Hypothalamus (tissue), 51 donors: ENCODE measurements at places on chromosomes 16 and 17.

- DNase-seq, result no peak
Observed at GRCh38 chr17:10758062-10758461, 28.2 kb upstream of the TMEM220 start.

DNA sequence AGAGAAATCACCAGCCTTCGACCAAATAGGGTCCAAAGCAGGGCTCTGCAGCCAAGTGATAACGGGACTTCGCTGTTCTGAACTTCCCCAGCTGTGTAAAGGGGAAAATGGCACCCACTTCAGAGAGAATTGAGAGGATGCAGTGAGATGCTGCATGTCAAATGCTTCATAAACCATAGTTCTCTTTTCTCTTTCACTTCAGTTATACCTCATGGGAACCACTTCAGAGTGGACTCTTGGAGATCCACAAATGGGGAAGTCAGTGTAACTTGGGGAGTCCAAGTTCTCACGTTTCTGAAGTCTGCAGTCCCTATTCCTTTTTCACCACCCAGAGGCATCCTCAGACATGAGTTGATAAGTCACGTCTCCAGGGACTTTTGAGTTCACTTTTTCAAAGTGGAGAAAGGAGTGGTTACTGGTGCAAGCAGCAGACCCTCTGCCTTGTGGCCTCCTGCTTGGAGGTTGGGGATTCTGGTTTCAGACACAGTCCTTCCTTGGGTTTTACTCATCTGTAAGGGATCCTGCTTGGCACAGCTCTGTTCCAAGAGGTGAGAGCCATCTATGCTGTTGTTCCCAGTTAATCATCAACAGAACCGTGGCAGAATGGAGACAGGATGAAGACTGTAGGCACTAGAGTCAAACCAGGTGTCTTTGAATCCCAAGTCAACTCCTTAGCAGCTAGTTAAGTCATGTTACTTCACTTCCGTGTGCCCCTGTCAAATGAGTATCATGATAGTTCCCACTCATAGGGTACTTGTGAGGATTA, 123.4 kb upstream of the NOL11 start:
- no peak for DNase-seq

DNA sequence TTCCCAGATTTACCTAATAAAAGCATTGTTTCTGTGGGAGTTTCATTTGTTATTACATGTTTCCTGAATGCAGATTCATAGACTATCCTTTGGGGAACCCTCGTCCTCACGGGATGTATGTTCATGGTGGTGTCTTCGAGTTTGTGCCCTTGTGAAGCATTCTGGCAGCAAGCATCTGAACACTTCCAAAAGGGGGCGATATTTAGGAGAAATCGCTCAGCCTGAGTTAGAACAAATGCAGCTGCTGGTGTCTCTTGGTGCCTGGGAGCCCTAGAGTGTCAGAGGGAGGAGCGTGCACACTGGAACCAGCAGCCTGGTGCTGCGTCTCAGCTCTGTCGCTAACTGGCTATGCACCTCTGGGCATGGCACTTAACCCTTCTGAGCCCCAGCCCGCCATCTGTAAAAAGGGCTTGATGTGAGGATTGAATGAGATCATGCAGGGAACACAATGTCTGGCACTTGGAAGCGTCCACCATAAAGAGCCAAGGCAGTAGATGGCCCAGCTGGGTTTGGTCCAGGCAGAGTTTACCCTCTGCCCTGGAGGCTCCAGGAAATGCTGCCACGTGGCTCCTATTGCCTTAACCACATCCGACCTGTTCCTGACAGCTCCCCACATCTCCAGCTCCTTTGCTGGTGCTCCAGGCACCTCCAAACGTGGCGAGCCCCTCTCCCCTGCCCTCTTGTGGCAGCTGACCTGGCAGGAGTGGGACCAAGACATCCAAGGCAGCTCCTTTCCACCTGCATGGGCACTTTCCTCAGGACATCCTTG, 25.0 kb upstream of the C16orf78 start:
- no peak for DNase-seq

- DNase-seq, result no peak
Observed at GRCh38 chr17:68457168-68457538, at the start of gene WIPI1. Gene WIPI1, minus strand, starts transcription at chr17:68457496. Its CDS starts 75 bp downstream, at chr17:68457421.

DNA sequence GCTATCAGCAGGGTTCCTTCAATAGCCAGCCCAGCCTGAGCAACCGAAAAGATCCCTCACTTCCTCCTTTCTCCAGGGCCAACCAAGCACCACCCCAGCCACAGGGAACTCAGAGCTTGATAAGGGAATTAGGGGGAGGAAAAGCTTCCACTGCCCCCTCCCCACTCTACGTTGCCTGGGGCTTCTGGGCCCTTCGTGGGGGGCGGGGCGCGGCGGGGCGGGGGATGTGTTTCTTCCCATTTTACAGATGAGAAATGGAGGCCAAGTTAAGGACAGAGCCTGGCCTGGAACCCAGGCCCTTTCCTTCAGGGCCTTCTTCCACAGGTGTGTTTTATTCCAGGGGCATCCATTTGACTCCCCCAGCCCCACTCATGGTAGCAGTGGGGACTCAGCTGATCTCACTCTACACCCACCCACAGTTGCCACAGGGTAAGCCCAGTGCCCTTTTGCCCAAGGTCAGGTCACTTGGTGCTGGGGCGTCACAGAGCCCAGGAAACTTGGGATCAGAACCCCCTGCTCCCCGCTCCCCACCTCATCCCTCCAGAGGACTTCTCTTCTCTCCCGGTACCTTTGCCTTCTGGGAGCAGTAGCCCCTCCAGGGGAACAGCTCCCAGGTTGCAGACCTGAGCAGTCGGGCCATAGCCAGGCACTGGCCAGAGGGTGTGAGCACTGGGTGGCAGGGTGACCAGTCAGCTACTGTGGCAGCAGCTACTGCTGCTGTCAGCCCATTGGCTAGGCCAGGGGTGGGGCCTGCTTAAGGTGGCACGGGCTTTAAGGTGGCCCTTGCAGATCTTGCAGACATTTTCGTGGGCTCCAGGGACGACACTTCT, at the start of gene LDHD:
Gene LDHD (minus strand): TSS at position 700 of the 830 bp plus-strand sequence. CDS start 60 bp downstream, at position 640.
- DNase-seq, result peak; percentile 58

DNA sequence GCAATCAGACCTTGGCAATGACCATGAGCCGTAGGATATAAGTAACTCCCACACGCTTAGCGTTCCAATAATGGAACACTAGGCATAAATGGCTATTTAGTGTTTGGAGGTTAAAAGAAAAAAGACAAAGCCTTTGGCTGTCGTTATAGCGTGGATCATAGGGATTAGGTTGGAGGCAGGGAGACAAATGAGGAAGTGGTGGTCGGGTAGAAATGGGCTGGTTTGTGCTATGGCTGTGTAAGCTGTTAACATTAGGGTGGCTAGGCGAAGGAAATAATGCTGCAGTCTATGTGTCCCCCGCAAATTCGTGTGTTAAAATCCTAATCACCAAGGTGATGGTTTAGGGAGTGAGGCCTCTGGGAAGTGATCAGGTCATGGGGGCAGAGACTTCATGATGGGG, 120.4 kb upstream of the IRX6 start:
- no peak for DNase-seq

DNA sequence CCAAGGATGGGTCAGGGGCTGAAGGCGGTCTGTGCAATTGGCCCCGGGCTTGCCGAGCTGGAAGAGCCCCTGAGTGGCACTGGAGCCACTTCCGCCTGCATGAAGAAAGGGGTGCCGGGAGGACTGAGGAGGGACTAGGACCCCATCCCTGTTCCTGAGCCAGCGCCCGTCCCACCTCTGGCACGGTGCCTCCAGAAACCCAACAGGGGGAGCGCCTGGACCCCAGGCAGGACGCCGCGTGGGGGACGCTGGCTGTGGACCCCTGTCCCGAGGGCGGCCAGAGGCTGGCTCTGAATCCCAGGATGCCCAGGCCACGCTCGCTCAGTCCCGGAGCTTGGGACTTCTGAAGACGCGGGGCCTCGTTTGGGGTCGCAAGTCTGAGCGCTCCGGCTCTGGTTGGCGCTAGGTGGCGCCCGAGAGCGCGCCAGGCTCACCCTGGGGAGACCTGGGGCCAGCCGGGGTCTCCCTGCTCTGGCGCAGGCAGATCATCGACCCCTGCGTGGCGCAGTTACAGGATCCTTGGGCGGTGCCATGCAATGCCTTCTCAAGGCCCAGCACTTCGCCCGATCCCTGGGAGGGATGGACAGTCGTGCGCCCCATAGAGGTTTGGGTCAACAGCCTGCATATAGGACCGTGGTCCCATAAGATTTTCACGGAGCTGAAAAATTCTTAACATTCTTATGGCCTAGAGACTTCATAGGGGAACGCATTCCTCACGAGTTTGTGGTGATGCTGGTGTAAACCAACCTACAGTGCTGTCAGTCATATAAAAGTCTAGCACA, 58.5 kb upstream of the CREBBP start:
- no peak for DNase-seq

DNA sequence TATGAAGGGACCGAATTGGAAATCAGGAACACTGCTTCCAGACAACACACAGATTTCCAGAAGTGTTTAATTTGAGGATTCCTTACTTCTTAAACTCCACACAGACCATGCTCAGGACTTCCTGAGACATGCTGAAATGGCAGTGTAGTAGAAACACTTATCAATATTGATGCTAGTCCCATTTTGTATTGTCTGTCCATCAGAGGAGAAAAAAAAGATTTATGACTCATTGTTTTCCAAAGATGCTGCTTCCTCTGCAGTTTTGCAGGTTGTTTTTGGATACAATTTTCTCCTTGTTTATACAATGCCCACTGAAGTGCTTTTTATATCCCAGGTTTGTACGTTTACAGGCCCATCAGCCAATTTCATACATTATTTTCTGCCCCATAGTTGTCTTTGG, 68.3 kb upstream of the TANC2 start:
- DNase-seq, result no peak

- no peak for DNase-seq
Observed at GRCh38 chr16:2942045-2942444, 22.0 kb upstream of the KREMEN2 start.

DNA sequence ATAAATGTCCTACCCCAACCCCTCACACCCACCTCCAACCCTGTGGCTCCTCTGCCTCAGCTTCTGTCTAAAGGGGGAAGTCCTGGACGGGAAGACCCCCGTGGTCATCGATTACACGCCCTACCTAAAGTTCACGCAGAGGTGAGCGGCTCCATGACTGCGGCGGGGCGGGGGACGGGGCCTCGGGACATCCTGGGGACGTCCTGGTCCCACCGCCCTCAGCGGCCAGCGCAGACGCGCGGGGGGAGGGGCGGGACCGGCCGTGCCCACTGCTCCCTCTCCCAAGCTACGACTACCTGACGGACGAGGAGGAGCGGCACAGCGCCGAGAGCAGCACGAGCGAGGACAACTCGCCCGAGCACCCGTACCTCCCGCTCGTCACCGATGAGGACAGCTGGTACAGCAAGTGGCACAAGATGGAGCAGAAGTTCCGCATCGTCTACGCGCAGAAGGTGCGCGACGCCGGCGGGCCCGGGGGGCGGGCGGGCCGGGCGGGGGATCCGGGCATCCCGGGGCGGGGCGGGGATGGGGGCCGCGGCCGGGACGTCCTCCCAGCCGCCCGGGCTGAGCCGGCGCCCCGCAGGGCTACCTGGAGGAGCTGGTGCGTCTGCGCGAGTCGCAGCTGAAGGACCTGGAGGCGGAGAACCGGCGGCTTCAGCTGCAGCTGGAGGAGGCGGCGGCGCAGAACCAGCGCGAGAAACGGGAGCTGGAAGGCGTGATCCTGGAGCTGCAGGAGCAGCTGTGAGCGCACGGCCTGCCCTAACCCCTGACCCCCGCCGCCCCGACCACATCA, 6.7 kb downstream of the RUNDC3A start:
- no peak for DNase-seq

DNA sequence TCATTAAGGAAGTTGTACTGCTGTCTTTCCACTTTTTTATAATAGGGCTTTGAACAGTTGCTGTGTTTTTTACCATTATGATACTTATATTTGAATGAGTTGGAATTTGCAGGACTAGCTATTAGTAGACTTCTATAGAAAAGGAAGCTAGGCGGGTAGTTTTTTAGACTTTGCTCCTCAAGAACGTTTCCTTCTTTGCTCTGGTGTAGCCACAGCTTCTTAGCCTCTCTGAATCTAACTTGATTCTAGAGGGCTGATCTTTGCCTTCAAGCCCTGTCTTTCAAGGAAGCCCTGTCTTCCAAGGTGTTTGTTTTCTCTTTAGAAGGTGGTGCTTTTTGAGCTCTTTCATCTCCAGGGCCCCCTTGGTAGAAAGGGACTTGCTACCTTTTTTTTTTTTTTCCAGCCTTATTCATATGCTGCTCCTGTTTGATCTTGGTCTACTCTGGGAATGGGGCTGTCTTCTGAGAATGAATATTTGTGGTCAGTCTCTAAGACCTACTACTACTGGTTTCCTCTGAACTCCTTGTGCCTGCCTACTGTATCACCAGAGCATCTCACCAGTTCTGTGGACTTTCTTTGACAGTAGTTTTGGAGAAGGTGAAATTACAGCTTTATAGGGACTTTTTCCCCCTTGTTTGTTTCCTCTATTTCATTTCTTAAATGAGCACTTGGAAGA, 52.3 kb upstream of the RASL10B start:
- DNase-seq, result no peak

GRCh38 chr16:64745258-64745930, 376.5 kb downstream of the CDH11 start:
- DNase-seq, result no peak

GRCh38 chr17:77426676-77427386, 286.1 kb downstream of the SEC14L1 start:
- DNase-seq, result no peak

DNA sequence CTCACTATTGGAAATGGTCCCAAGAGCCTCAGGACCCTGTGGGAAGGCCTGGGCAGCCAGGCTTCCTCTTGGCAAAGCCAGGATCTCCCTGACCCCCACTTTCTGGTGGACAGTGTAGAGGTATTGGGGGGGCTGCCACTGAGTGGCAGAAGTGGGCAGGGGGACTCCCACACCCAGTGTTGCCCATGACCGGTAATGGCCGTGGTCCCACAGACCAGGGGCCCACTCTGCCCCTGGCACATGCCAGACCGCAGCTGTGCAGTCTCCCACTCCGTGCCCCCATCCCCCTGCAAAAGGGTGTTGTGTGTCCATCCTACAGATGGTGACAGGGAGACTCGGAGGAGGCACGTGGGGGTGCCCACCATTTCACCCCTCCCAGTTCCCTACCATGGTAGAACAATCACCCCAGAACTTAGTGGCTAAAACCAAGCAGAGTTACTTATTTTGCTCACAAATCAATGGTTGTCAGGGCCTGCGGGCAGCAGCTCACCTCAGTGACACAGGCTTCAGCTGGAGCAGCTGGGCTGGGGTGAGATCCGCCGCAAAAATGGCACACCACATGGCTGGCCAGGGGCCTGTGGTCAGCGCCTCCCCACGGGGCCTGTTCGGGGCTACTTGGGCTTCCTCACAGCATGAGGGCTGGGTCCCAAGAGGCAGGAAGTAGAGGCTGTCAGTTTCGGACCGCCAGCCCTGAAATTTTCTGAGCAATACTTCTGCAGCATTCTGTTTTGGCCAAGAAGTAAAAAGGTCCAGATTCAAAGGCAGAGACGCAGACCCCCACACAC, 59.0 kb upstream of the ZNF469 start:
- no peak for DNase-seq
